Activated gamma-delta T cell treated with anti-CD3 and anti-CD28 coated beads, Interleukin-2, amount 50 U/mL, for 16 hours (primary cell): ENCODE measurements at places on chromosomes 1 and 21.

DNA sequence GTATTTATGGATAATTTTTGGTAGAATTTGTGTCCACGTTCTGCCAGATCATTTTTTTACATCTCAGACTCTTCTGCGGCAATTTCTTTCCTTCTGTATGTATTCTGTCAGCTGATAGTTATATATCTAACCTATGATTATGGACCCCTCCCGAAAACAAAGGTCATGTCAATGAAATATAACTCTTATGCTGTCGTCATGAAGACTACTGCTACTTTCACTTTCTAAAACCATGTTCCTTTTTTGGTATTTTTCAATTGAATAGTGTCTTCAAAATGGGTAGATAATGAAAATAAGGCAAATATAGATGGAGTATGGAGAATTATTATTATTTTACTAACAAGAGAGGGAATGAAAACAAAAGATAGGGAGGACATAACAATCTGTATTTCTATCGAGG is 3.2 kb downstream of the ANGPTL1 start:
- DNase-seq, result no peak

DNA sequence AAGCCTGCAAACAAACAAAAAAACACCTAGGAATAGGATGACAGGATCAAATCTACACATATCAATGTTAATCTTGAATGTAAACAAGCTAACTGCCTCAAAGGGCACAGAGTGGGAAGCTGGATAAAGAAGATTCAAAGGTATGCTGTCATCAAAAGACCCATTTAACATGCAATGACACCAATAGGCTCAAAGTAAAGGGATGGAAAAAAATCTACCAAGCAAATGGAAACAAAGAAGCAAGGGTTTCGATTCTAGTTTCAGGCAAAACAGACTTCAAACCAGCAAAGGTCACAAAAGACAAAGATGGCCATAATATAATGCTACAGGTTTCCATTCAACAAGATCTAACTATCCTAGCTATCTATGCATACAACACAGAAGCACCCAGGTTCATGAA is 16.2 kb upstream of the OR2T10 start:
- DNase-seq, result no peak

GRCh38 chr21:35508139-35508888 is 459.2 kb upstream of the RUNX1 start:
- DNase-seq, result no peak

DNA sequence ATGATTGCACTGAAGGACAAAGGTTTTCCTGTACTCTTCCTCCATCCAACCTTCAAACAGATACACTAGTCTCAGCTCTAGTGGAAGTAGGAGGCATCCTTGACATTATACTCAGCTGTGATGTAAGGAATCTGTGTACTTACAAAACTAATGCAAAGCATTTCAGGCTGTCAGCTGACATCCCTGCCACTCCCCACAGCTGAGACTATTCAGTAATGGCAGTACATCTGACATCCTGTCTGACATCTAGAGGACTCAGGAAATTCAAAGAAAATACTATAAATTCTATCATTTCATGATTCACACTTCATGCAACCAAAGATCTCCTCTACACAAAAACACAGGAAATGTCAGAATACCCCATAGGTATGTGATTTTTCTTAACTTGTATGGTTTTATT is 325.8 kb downstream of the SMYD3 start:
- no peak for DNase-seq

DNA sequence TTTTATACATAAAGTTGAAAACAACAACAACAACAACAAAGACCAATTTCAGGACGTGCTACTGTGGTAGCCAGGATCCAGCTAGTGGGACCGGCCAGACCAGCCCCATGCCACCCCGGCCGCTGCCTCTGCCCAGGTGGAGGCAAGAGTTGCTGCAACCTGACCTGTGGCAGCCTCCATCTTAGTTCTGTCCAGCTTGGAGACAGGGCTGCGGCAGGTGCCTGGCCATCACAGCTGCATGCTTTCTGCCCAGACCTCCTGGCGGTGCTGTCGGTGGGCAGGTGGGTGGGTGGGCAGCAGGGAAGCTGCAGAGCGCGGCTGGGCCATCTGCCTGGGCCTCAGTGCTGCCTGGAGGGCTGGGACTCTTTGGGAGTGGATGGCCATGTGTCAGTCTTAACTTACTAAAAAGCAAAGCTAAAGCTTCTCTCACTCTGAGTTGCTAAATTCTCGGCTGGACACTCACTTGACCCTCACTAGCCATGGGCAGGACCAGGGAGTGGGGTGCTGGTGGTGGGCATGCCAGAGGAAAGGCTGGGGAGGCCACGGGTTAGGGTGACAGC is 38.6 kb downstream of the KIAA1614 start:
- DNase-seq, result no peak

DNA sequence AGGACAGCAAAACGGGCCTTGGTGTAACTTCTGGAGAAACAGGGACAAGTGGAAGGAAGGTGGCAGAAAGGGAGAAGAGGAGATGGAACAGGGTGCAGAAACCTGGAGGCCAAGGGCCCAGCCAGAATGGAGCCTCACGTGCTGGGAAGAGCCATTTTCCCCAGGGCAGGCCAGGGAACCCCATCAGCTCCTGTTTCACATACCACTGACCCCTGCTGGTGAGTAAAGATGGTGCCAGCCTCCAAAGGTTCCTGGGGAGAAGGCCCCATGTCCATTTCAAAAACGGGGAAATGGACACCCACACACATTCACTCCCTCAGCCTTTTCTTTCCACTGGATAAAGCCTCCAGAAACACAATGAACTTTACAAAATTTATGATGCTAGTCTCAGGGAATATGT is 57.6 kb upstream of the JUN start:
- no peak for DNase-seq

DNA sequence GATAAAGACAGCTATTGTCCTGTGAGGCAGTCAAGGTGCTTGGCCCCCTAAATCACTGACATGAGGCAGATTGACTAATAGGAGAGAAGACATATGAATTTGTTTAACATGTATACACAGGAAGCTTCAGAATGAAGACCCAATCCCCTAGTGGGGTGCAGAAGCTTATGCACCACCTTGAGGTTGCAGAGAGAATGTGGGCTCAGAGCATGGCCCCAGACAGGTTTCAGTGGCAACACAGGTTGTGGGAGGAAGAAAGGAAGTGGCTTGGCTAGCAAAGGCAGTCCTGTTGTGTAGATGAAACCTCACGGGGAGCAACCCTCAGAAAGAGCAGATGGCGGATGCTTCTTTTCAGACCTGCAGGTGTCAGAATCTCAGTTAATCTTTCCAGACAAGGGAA is 37.0 kb upstream of the PARP1 start:
- DNase-seq, result peak; percentile 43

DNA sequence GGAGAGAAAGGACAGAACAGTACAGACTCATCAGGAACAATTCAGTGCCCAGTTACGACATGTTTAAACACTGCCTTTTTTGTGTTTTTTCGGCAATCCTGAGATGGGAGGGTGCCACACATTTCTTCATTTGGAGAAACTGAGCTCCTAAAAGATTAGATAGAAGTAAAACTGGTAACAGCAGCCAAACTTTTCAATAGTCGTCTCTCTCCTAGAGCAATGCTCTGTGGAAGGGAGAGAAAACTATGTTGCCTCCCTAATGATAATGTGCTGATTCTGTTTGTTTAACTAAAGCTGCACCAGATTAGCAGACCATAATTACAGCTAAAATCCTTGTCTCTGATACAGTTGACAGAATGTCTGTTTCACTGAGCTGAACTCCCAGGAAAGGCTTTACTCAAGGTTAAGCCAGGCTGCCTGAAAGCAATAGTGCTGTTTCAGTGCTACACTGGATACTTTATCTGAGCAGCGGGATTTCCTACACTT is 76.2 kb upstream of the CXADR start:
- no peak for DNase-seq

GRCh38 chr1:6489799-6490180 is 1.7 kb downstream of the PLEKHG5 start:
- peak; percentile 65 for DNase-seq

- no peak for DNase-seq
Observed at GRCh38 chr1:36239941-36240637, 15.8 kb downstream of the THRAP3 start.

DNA sequence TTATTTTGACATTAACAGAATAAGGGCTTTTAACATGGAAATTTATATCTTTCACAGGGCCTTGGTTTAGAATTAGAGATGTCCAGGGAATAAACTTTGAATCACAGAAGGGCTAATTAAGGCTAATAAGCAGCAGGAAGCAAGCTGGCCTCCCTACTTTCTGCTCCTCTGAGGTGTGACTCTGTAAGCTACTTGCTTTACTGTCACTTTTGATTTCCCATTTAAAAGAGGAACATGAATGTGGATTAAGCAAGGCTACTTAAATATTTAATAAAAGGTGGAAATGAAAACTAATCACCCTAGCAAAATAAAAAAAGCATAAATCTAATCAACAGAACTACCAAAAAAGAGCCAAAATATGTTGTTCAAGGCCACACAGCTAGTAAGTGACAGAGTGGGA is 28.9 kb upstream of the CD5L start:
- DNase-seq, result no peak

DNA sequence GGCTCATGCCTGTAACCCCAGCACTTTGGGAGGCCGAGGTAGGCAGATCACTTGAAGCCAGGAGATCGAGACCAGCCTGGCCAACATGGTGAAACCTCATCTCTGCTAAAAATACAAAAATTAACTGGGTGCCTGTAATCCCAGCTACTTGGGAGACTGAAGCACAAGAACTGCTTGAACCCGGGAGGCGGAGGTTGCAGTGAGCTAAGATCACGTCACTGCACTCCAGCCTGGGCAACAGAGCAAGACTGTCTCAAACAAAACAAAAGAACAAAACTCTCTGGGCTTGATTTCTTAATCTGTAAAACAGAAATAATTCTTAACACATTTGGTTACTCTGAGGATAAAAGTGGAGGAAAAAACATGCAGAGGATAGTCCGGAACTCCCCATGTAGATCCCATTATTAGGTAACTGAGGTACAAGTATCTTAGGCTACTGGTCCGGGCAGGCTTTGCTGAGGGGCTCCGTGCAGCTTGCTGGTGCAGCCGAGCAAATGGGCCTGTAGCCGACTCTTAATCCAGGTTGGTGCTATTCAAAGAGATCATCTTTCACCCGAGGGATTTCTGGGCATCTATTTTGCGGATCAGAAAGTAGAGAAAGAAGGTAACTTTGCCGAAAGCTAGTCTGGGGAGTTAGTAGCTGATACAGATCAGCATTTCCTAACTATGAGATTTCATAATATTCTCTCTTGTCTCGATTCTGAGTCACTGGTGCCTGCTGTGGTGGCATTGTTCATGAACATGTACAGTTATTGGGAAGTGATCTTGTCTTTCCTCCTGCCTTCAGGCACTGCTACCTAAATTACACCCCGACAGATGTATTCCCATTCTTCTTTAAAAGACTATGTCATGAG is 56.8 kb downstream of the NFIA start:
- no peak for DNase-seq

DNA sequence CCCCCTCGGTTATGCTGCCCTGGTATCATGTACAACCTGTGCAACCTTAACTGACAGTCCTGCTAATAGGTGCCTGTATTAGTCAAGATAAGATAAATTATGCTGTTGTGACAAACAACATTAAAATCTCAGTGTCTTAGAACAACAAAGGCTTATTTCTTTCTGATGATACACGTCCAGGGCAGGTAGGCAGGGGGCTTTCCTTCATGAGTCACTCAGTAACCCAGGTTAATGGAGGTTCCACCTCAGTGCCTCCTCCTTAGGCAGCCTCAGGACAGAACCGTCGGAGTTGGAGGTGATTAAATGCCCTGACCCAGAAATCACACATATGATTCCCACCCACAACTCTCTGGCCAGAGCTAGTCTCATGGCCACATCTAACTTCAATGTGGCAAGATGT is 94.6 kb upstream of the CASZ1 start:
- no peak for DNase-seq

- no peak for DNase-seq
Observed at GRCh38 chr1:220730486-220730885, 17.6 kb upstream of the MTARC2 start.

GRCh38 chr1:230646710-230647302 is 4.5 kb downstream of the COG2 start:
- DNase-seq, result no peak
